ENCODE measurements at places on chromosomes 5 and 9.
A peak's percentile ranks its signal among the peaks of the same experiment; 100 is the strongest.

GRCh38 chr9:95061916-95062595, 255.5 kb downstream of the FANCC start:
- no peaks in the 10 kb centered on the region for H3K36me3 ChIP-seq
- H3K27ac ChIP-seq: no peak overlapping the region
- DNase-seq: no peak
- H3K27me3 ChIP-seq: no peaks in the 10 kb centered on the region
- no peaks in the 10 kb centered on the region for H3K4me1 ChIP-seq

DNA sequence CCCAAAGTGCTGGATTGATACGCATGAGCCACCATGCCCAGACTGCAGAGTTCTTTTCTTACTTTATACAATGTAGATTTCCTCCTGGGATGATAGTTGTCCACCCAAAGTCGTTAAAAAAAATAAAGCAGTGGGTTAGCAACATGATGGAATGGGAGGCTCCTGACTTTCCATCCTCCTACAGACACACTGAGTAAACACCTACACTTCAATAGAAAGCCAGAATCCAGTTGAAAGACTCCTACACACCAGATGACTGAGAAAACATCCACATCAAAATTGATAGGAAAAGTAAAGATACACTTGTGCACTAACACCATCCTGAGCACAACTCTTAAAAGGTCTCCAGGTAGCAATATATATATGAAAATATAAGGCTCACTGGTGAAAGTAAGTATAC, 95.0 kb upstream of the TUT7 start:
- no peaks in the 10 kb centered on the region for H3K27me3 ChIP-seq
- DNase-seq: no peak
- no peak overlapping the region for H3K27ac ChIP-seq
- H3K36me3 ChIP-seq: no peaks in the 10 kb centered on the region
- H3K4me3 ChIP-seq: no peak overlapping the region
- H3K4me1 ChIP-seq: no peaks in the 10 kb centered on the region

- no peak overlapping the region for H3K4me3 ChIP-seq
- no peaks in the 10 kb centered on the region for H3K27me3 ChIP-seq
- no peak for DNase-seq
- H3K4me1 ChIP-seq: no peaks in the 10 kb centered on the region
- no peak overlapping the region for H3K27ac ChIP-seq
- no peaks in the 10 kb centered on the region for H3K36me3 ChIP-seq
Measured at GRCh38 chr9:18438300-18438925, 35.5 kb upstream of the ADAMTSL1 start.

GRCh38 chr9:119026120-119026519, 343.1 kb downstream of the BRINP1 start:
- DNase-seq: no peak
- H3K4me3 ChIP-seq: no peak overlapping the region
- no peaks in the 10 kb centered on the region for H3K4me1 ChIP-seq
- no peaks in the 10 kb centered on the region for H3K27me3 ChIP-seq
- no peak overlapping the region for H3K27ac ChIP-seq
- H3K36me3 ChIP-seq: no peaks in the 10 kb centered on the region

GRCh38 chr5:109779036-109779735, 89.5 kb downstream of the MAN2A1 start:
- no peak for DNase-seq
- no peak overlapping the region for H3K4me3 ChIP-seq
- H3K4me1 ChIP-seq: no peaks in the 10 kb centered on the region
- no peaks in the 10 kb centered on the region for H3K36me3 ChIP-seq
- no peak overlapping the region for H3K27ac ChIP-seq
- no peaks in the 10 kb centered on the region for H3K27me3 ChIP-seq

DNA sequence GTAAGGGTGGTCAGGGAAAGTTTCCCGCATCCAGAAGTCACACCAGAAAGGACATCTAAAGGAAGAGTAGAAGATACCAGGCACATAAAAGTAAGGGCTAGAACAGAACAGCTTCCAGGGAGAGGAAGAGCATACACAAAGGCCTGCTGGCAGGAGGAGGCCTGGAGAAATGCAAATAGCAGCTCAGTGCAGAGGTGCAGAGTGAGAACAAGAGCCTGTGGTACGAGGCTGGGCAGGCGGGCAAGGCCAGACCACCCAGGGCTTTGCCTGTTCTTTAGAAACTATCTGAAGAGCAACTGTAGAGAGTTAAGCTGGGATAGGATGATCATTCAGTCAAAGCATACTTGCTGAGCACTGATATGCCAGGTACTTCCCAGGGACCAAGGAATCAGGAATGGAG, 115.3 kb downstream of the DROSHA start:
- peaks cover 6% of the 10 kb centered on the region for H3K36me3 ChIP-seq
- no peak for DNase-seq
- H3K4me3 ChIP-seq: no peak overlapping the region
- H3K27me3 ChIP-seq: no peaks in the 10 kb centered on the region

DNA sequence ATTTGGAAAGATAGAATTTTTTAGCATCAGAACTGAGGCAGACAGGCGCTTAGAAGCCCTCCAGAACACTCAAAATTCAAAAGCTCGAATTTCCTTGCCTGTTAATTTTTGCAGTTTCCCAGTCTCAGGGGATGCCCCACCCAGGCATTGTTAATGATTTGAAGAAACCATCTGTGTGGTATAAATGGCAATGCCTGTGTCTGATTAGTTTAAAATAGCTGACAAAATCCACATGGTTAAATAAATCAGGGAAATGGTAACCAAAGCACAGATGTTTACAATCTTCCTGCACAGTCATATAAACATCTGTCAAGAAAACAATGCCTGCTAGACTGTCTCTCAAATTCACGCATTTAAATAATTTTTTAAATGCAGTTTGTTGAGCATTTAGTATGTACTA, 185.2 kb upstream of the RGMB start:
- no peaks in the 10 kb centered on the region for H3K4me1 ChIP-seq
- H3K27me3 ChIP-seq: no peaks in the 10 kb centered on the region
- DNase-seq: no peak
- no peak overlapping the region for H3K4me3 ChIP-seq
- H3K27ac ChIP-seq: no peak overlapping the region

- H3K27ac ChIP-seq: no peak overlapping the region
- no peaks in the 10 kb centered on the region for H3K4me1 ChIP-seq
- H3K36me3 ChIP-seq: no peaks in the 10 kb centered on the region
Measured at GRCh38 chr9:76571743-76572146, 112.8 kb downstream of the GCNT1 start.

- no peak overlapping the region for H3K4me3 ChIP-seq
- H3K4me1 ChIP-seq: no peaks in the 10 kb centered on the region
- no peak for DNase-seq
Measured at GRCh38 chr5:4572311-4573100, 567.6 kb upstream of the ADAMTS16 start.

GRCh38 chr5:112917453-112917995, 4.5 kb downstream of the REEP5 start:
- DNase-seq: no peak
- peaks cover 13% of the 10 kb centered on the region for H3K4me1 ChIP-seq
- no peaks in the 10 kb centered on the region for H3K27me3 ChIP-seq
- no peak overlapping the region for H3K27ac ChIP-seq

DNA sequence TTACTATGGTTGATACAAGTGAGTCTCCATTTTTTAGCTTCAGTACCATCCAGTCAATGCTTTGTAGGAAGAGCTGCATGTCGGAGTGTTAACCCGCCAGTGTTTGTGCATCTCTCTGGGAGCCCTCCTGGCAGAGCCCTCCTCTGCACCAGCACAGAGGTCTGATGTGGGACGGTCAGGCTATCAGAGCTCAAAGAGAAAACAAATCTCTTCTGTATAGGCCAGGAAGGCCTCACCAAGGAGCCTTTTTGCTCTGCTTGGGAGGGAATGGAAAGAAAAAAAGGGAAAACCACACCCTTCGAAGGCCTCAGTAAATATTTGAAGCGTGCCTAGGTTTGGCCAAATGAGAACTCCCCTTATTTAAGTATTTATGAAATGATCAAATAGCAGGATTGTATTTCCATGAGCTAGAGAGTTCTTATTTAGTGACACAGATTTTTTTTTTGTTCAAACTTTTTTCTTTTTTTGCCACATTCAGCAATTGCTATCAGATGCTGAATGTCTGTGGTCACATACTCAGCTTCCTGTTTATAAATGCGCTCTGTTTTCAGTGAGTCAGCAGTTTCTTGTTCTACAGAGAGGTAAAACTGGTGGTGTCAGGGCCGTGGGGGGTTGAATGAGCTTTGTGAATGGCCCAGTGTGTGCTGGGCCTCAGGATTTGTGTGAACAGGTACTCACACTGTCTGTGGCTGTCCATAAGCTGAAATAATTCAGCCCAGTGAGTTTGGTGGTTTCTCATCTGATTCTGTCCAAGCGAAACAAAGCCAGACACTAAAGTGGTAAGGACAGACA, 226.6 kb downstream of the SNX18 start:
- H3K36me3 ChIP-seq: no peaks in the 10 kb centered on the region
- no peak overlapping the region for H3K27ac ChIP-seq
- no peaks in the 10 kb centered on the region for H3K27me3 ChIP-seq
- no peak overlapping the region for H3K4me3 ChIP-seq

GRCh38 chr5:80810425-80810824, 149.7 kb upstream of the RASGRF2 start:
- H3K27me3 ChIP-seq: no peaks in the 10 kb centered on the region
- no peaks in the 10 kb centered on the region for H3K36me3 ChIP-seq
- no peaks in the 10 kb centered on the region for H3K4me1 ChIP-seq
- no peak overlapping the region for H3K4me3 ChIP-seq

DNA sequence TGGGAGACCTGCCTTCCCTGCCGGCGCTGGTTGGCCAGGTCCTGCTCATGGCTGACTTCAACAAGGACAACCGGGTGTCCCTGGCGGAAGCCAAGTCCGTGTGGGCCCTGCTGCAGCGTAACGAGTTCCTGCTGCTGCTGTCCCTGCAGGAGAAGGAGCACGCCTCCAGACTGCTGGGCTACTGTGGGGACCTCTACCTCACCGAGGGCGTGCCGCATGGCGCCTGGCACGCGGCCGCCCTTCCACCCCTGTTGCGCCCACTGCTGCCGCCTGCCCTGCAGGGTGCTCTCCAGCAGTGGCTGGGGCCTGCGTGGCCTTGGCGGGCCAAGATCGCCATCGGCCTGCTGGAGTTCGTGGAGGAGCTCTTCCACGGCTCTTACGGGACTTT, 10.6 kb downstream of the DIPK1B start:
- H3K27ac ChIP-seq: peak overlapping the region; percentile 52
- peaks cover 19% of the 10 kb centered on the region for H3K36me3 ChIP-seq
- H3K4me1 ChIP-seq: peaks cover 9% of the 10 kb centered on the region
- no peaks in the 10 kb centered on the region for H3K27me3 ChIP-seq

DNA sequence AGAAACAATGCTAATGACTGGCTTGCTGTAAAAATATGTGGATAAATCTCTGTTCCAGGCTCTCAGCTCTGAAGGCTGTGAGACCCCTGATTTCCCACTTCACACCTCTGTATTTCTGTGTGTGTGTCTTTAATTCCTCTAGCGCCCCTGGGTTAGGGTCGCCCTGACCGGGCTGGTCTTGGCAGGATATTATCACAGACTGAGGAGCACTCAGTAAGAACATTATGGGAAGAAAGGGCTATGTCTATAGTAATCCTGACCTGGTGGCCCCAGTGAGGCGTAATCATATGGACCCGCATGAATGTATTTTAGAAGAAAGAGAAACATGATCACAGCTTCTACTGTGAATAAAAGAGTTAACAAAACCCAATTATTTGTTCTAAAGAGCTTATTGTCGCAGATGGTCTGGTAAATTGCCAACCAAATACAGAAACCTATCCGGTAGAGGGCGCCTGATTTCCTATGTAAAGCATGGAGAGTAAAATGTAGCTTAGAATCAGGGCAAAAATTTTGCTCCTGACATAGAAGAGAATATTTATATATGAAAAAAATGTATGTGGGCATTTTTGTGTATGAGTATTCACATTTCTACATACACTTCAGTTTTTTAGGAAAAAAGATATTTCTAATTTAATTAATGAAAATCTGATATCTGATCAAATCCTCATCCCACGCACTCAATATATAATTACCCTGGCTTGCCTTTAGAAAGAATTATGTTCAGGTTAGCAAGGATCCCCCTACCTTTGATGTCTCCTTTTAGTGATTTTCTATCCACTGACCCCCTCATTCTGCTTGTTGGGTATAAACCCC, 5.8 kb upstream of the IFNA1 start:
- peak; percentile 63 for DNase-seq
- no peak overlapping the region for H3K27ac ChIP-seq
- no peak overlapping the region for H3K4me3 ChIP-seq
- H3K27me3 ChIP-seq: no peaks in the 10 kb centered on the region
- no peaks in the 10 kb centered on the region for H3K4me1 ChIP-seq

GRCh38 chr9:112187404-112187803, 12.3 kb upstream of the SUSD1 start:
- no peak overlapping the region for H3K27ac ChIP-seq
- H3K27me3 ChIP-seq: no peaks in the 10 kb centered on the region
- no peaks in the 10 kb centered on the region for H3K4me1 ChIP-seq
- no peak for DNase-seq
- no peak overlapping the region for H3K4me3 ChIP-seq

GRCh38 chr5:139075066-139076050, 122.8 kb downstream of the SIL1 start:
- H3K4me1 ChIP-seq: no peaks in the 10 kb centered on the region
- no peaks in the 10 kb centered on the region for H3K36me3 ChIP-seq
- DNase-seq: no peak
- no peaks in the 10 kb centered on the region for H3K27me3 ChIP-seq

GRCh38 chr5:176400382-176401156, 12.0 kb downstream of the HIGD2A start:
- H3K4me3 ChIP-seq: no peak overlapping the region
- DNase-seq: no peak
- H3K27ac ChIP-seq: 0 out of 2 replicates have a peak overlapping the region, but pooled peaks have one; percentile 16
- no peaks in the 10 kb centered on the region for H3K27me3 ChIP-seq
- no peaks in the 10 kb centered on the region for H3K36me3 ChIP-seq

DNA sequence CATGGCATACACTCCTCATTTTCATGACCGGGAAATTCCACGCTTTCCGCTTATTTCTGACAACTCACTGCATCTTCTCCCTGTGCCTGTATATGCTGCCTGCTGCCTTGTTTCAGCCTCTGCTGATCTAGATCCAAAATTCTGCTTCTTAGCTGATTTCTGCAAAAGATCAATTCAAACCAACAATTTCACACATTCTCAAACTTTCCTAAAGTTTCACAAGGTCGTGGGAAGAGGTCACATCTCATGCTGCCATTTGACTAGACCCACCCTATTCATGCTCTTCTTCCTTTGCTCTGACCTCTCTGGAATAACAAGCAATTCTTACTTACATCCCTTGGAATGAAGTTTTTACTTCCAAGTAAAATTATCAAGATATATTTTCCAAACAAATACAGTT, 84.5 kb downstream of the TMEM167A start:
- H3K27ac ChIP-seq: no peak overlapping the region
- H3K36me3 ChIP-seq: no peaks in the 10 kb centered on the region
- no peak for DNase-seq
- peaks cover 12% of the 10 kb centered on the region for H3K4me1 ChIP-seq

DNA sequence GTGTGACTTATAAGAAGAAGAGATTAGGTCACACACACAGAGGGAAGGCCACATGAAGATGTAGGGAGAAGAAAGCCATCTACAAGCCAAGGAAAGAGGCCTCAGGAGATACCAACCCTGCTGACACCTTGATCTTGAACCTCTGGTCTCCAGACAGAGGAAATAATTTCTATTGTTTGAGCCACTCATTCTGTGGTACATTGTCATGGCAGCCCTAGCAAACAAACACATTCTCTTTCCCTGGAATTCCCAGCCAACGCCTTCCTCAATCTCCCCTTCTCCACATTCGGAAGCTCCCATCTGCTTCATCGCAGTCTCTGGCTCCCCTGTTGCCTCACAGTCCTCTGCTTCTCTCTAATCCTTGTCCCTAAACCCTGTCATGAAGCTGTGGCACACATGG, 16.7 kb downstream of the PTGS1 start:
- no peaks in the 10 kb centered on the region for H3K27me3 ChIP-seq
- peaks cover 3% of the 10 kb centered on the region for H3K4me1 ChIP-seq
- no peak overlapping the region for H3K27ac ChIP-seq
- DNase-seq: no peak
- no peak overlapping the region for H3K4me3 ChIP-seq
- no peaks in the 10 kb centered on the region for H3K36me3 ChIP-seq
